ENCODE measurements at places on chromosomes 5 and 9.

- no peak for DNase-seq
These were observed 134.1 kb downstream of the NDUFS4 start for GRCh38 chr5:53694520-53695022.

DNA sequence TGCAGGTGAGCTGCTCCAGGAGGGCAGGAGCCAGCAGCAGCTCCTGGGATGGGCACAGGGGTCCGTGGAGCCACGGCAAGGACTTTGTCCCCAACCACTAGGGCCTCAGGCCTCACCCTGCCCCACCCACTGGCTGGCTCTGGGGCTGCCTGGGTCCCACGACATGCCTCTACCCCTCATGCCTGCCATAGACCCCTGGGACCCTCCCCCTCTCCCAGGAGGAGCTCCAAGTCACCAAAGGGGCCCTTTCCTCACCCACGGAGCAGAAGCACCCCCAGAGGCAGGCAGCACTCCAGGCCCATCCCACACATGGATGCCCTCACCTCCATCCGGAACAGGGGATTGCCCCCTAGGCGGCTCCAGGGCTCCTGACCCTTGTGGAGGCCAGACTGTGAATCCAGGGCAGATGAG lies 6.5 kb downstream of the ABCA2 start:
- DNase-seq, result no peak

- DNase-seq, result no peak
These were observed 609.9 kb upstream of the ACO1 start for GRCh38 chr9:31774571-31774970.

- no peak for DNase-seq
These were observed 68.6 kb upstream of the MAP3K1 start for GRCh38 chr5:56746553-56747339.

GRCh38 chr9:33220681-33221567 lies 19.0 kb upstream of the SPINK4 start:
- no peak for DNase-seq

GRCh38 chr5:56918054-56918453 lies 8.7 kb downstream of the SETD9 start:
- no peak for DNase-seq

DNA sequence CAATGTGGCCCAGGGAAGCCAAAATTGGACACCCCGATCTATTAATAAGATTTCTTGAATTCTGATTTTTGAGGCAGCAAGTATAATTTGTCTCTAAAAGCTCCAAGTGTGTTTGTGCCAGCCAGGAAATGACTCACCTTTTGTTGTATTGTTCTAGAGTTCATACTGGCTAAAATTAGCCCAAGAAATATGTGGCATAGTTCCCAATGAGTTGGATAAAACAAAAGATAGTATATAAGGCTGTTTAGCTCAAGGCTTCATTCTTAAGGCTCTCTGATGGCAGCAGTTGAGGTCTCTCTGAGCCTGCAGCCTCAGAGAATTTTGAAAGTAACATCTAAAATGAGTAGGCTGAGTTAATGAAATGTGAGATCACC lies 21.6 kb downstream of the HMGXB3 start:
- DNase-seq, result peak; percentile 94

DNA sequence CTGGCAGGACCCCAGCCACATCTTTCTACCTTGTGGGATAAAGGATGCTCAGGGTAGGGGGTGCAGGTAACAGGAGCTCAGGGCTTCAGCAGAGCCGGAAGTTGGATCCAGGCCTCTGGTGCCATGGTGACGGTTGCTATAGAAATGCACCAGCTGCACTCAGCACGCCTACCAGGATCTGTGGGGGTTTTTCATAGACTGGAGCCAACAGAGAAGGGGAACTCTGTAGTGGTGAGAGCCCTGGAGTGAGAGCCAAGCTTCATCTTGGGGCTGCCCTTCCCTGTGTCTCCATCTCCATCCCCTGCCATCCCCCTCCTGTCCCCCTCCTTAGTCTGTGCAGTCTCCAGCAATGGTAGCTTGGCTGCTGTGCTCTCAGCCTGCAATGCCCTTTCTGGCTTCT lies 27.5 kb upstream of the BOD1 start:
- no peak for DNase-seq

DNA sequence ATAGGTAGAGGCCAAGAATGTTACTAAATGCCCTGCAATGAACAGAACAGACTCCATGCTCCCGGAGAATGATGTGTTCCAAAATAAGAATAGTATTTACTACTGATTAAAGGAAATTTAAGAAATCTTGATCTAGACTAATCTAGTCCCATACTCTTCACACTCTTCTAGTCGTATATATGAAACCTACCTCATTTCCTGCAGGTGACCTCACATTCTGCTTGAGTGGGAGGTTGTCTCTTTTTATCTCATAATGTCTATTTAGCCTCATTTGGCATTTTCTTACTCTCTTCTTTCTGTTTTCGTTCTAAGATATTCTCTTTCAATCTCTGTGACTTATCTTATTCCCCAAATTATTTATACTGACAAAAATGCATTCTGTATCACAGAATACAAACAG lies 9.2 kb upstream of the SHOC1 start:
- DNase-seq, result no peak

DNA sequence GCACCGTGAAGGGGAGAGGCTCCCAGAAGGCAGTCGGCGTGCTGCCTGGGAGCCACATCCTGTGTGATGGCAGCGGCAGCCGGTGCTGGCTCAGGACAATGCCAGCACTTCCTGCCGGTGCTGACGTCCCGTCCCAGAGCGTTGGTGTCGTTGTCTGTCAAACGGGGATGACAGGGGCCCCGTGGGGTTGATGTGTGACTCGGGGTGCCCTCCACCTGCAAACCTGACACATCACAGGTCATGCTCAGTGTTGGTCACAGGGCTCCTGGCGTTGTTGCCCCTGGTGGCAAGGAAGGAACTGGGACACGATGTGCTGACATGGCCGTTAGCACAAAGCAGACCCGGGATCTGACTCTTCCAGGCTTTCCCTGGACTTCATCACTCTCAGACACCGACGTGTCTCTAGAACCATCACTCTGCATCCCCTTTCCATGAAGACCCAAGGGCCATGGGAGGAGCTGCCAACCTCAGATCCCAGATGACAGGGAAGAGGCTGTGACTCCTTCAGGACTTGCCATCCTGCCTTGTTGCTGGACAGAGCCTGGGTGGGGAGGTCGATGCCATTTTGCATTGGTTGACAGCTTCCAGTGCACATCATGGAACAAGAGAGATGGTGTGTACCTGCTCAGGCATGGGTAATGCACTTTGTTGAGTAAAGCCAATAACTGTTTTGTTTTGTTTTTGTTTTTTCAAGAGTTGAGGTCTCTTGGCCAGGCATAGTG lies 21.5 kb downstream of the PLPP7 start:
- DNase-seq, result no peak

GRCh38 chr9:37300620-37301019 lies 121.9 kb upstream of the GRHPR start:
- peak; percentile 63 for DNase-seq

DNA sequence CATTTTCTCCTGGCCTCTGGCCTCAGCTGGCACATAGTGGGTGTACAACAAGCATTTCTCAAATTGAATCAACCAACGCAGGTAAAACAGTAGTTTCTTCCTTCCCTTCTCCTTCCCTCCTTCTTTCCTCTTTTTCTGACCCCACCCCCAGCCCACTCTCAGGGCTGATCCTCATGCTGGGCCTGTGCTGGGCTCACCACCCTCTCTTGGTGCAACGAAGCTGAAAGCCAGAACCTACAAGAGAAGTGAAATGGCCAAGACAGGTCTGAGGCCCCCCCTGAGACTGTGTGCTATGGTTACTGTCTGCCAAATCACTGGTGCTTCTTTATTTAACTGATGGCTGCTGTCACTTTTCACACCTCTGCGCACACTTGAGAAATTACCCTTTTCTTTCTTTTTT lies 53.0 kb upstream of the BOD1 start:
- DNase-seq, result no peak

DNA sequence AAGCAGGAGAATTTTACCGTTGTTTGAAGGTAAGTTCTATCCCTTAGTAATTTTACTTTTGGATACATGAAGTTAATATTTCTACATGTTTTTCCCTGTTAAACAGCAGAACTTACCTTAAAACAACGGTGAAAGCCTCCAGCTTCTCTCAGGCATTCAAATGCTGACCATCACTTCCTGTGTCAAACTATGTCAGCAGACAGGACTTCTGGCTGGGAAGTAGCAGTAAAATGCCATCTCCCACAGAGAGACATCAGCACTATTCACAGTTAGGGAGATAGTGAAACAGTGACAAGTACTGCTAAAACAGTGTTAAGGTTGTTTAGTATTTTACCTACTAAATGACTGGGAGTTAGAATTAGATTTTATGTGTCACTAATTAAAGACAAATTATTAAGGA lies 34.2 kb upstream of the GOLGA1 start:
- peak; percentile 19 for DNase-seq

DNA sequence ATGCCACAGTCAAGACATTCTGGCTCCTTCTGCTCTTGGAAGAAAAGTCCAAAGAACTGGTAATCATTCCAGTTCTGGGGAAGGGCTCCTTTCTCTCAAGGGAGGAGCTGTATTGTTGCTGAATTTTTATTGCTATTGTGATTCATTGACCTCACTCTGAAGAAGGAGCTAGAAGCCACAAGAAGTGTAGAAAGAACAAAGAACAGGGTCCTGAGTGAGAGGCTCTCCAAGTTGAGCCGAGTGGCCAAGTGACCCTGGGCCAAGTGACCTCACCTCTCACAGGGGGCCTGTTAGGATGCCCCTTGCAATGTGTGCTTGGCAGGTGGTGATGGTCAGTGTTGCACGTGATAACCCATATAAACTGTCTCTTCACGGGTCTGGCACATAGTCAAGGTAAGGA lies 173.3 kb downstream of the FGF18 start:
- DNase-seq, result no peak

GRCh38 chr9:35105571-35106342 lies 2.8 kb upstream of the STOML2 start:
- DNase-seq, result no peak

- DNase-seq, result no peak
These were observed 13.5 kb downstream of the TXNDC15 start for GRCh38 chr5:134887593-134888159.

DNA sequence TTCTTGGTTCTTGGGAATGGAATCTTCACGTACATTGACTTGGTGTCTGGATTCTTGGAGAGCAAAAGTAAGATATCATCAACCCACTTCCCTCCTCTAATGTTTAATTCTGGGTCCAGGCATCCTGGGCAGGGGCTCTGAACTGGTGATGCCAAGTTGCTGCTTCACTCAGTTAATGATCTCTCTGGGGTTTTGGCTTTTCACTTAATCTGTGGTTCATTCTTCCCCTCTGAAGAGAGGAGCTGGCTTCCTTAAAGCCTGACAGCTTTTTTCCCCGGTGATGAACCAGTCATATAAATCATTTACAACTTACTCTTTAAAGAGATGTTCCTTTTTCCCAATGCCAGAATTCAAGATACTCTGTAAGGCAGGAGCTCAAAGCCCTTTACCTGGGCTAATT lies 65.9 kb downstream of the ARHGAP26 start:
- no peak for DNase-seq

DNA sequence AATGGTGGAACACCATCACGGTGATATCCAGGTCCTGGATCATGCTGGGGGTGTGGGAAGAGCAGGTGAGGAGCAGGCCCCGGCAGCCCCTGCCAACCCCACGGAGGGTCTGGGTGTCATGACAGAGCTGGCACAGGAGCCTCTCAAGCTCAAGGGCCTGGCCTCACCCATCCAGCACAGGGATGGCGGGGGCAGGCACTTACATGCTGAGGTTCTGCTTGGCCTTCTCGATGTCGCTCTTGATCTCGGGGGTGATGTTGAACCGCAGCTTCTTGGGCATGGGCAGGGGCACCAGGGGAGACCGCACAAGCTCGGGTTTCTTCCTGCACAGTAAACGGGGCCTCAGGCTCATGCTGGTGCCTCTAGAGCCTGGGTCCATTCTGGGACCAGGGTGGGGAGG lies 12.3 kb downstream of the CRAT start:
- no peak for DNase-seq

GRCh38 chr5:146878476-146879172 lies at the start of gene PPP2R2B:
Gene PPP2R2B, minus strand, starts transcription at chr5:146878757.
- peak; percentile 6 for DNase-seq

- DNase-seq, result no peak
These were observed 9.7 kb upstream of the PSMD5 start for GRCh38 chr9:120852240-120853010.

DNA sequence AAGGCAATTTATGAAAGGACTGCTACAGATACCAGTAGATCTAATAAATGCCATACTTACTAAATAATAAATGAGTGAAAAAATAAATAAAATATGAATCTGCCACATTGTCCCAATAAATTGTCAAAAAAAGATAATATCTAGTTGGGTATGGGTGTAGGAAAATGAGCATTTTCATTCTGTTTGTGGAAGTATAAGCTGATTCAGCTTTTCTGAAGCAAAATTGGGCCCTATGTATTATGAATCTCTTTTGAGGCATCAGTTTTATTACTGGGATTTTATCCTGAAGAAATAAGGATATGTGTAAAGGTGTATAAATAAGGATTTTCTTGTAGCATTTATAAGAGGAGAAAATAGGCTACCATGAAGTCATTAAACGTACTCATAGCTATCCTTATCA lies 46.1 kb downstream of the CAVIN4 start:
- no peak for DNase-seq

DNA sequence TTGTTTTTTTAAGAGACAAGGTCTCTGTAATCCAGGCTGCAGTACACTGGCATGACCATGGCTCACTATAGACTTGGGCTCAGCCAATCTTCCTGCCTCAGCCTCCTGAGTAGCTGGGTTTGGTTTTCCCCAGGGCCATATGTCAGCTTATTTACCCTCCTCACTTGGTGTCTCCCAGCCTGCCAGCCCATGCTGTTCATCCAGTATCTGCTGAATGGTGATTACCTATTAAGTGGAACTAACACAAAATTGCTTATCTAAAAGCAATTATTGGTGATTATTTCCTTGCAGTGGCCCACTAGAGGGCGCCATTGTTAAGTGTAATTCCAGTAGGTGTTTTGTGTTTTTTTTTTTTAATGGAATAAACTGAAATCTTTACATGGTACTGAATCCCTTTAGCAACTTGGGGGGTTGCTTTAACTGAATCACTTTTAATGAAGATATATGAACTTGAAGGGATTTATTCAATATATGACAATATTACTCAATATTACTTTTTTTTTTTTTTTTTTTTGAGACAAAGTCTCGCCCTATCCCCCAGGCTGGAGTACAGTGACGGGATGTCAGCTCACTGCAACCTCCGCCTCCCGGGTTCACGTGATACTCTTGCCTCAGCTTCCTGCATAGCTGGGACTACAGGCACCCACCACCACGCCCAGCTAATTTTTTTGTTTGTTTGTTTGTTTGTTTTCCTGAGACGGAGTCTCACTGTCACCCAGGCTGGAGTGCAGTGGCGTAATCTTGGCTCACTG lies 13.8 kb downstream of the EXOSC2 start:
- peak; percentile 80 for DNase-seq

DNA sequence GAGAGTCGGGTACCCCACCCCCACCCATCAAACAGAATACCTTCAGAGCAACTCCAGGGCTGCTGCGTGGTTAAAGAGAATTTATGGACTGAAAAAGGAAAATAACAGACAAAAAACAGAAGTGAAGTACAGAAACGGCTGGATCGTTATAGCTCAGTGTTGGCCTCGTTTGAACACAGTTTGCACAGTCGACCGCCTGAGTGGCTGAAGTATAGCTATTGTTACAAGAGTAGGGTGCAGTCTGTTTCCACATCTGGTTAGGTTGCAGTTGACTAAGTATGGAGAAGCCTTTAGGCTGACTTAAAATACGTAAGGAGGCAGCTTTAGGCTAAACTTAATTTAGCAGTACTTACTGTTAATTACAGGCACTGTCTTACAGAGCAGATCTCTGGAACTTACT lies 121.2 kb downstream of the GCNT1 start:
- no peak for DNase-seq

GRCh38 chr5:44881266-44881665 lies 72.5 kb downstream of the MRPS30 start:
- DNase-seq, result no peak
